Dorsolateral prefrontal cortex (tissue), 122 donors: ENCODE measurements at places on chromosomes 12 and 14. TPM values are rescaled to one million over a fixed set of nuclear protein-coding genes. Genes with fewer than 3 reads are reported as not detected.

ADAM21 gene
- total RNA-seq = 0.56 TPM

FITM1 gene
- not detected for total RNA-seq

ANGEL1 gene
- total RNA-seq = 38.5 TPM

PDZRN4 gene
- 6.2 TPM for total RNA-seq

DACT1 gene
- 11.0 TPM for total RNA-seq

CMKLR1 gene
- total RNA-seq = 4.3 TPM

CRIP1 gene
- total RNA-seq = 4.6 TPM

KRT3 gene
- total RNA-seq = not detected

HOXC5 gene
- total RNA-seq = not detected

OR6C2 gene
- total RNA-seq = not detected

B4GALNT3 gene
- 10.0 TPM for total RNA-seq

OVCH1 gene
- total RNA-seq = 3.1 TPM

SNRNP35 gene
- total RNA-seq = 31.7 TPM

GPR137C gene
- total RNA-seq = 24.6 TPM

LGR5 gene
- total RNA-seq = 10.7 TPM

KRT5 gene
- 5.6 TPM for total RNA-seq

PSMA3 gene
- total RNA-seq = 78.6 TPM

DERA gene
- total RNA-seq = 13.0 TPM

KRT79 gene
- total RNA-seq = not detected

PMCH gene
- total RNA-seq = not detected

C12orf54 gene
- total RNA-seq = 1.8 TPM
